Glomerular endothelial cell (primary cell): ENCODE measurements at places on chromosomes 2 and 18.

DNA sequence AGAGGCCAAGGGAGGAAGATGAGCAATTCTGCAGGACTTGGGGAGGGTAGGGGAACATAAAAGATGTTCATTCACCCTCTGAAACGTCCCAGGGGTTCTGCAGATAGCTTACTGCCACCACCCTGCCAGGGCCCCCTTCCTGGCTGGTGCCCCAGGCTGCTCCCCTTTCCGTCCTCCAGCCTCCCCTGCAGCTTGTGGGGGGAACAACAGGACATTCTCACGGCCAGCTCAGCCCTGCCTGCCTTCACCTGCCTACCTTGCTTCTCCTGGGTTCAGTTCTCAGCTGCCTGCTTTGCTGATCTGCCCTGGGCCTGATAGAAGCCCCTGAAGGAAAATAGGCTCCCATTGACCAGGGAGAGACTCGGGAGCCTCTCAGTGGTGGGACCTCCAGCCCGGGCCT lies 251.1 kb downstream of the CELF4 start:
- no peak for DNase-seq

DNA sequence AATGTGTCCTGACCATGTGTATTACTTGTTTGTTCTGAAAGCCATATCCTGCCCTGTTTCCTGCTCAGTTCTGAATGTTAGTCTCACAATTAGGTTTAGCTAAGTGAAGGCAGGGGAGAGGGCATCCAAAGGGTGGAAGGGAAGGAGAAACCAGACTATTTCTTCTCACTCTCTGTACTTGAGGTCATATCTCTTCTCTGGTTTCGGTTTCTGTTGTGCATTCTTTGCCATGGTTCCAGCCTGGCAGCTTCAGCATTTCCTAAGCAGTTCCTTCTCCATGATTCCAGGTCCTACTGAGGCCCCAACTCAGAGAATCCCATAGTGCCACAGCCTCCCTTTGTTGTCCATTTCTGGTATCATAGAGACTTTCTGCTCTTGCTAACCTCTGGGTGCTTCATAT lies 40.3 kb upstream of the HNMT start:
- no peak for DNase-seq

DNA sequence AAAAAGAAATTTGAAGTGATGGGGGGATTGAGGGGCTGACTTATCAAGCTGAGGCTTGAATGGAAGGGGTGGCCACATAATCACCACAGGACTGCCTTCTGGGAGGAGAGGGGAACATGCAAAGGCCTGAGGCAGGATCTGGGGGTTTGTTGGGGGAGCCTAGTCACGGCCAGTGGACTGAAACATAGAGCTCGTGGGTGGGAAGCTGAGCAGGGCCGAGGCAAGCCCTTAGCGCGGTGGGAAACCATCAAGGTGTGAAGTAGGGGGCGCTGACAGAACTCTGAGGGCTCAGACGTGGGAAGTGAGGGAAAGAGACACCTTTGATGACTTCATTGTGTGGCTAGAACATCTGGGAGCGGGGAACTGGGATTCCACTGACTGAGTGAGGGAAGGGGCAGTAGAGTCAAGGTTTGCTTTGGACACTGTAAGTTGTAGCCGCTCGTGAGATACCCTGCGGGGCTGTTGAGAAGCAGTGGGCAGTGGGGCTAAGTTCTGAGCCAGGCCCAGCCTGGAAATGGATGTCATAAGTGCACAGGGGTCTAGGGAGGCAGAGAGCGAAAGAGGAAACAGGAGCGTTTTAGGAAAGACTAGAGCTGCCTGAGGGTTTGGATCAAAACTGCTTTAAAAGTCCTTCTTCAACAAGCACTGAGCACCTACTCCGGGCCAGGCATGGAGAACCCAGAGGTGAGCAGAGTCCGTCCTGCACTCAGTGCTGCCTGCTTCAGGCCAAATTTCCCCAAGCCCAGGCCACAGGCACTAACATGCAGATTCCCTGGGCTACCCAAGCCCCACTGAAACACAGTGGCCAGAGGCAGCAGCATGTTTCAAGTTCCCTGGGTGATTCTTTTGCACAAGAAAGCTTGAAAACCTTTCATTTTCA lies 686 bp upstream of the SNORC start:
- no peak for DNase-seq

- DNase-seq, result no peak
Observed at GRCh38 chr2:234964631-234965461, 13.0 kb downstream of the SH3BP4 start.

DNA sequence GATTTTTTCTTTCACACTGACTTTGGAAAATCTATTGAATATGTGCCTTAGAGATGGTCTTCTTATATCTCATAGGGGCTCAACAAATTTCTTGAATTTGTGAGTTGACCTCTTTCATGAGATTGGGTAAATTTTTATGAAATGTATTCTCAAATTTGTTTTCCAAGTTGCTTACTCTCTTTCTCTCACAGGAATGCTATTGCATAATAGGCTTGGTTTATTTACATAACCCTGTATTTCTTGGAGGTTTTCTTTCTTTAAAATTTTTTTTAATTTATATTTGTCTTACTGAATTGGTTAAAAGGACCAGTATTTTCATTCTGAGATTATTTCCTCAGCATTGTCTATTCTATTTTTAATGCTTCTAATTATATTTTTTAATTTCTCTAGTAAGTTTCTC lies 917.1 kb downstream of the DPP10 start:
- no peak for DNase-seq

DNA sequence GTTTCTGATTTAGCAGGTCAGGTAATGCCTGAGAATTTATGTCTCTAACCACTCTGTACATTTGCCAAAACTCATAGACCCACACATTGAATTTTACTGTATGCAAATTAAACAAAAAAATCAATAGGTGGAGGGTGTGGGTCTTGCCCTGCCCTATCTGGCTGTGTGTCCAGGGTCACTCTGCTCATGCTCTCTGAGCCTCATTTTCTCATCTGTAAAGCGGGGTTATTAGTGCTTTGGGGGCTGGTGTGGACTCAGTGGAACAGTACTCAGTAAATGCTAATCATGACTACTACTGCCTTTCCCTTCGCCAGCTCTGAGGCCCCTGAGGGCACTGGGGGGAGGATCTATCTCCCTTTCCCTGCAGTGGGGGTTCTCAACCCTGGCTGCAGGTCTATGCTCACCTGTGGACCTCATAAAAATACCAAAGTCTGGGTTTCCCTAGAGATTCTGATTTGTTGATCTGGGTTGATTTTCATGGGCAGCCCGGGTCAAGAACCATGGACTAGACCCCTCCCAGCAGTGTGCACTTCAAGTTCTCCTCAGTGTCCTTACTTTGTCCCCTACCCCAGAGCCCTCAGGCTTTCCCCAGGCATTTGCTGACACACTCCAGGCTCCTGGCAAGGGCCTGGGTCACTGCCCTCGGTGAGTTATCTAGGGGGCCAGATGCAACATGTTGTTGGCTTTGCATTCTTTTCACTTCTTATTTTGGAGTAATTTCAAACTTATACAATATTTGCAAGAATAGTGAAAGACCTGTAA lies 27.5 kb downstream of the MTHFD2 start:
- no peak for DNase-seq

GRCh38 chr2:75480971-75481836 lies 79.5 kb downstream of the EVA1A start:
- no peak for DNase-seq

DNA sequence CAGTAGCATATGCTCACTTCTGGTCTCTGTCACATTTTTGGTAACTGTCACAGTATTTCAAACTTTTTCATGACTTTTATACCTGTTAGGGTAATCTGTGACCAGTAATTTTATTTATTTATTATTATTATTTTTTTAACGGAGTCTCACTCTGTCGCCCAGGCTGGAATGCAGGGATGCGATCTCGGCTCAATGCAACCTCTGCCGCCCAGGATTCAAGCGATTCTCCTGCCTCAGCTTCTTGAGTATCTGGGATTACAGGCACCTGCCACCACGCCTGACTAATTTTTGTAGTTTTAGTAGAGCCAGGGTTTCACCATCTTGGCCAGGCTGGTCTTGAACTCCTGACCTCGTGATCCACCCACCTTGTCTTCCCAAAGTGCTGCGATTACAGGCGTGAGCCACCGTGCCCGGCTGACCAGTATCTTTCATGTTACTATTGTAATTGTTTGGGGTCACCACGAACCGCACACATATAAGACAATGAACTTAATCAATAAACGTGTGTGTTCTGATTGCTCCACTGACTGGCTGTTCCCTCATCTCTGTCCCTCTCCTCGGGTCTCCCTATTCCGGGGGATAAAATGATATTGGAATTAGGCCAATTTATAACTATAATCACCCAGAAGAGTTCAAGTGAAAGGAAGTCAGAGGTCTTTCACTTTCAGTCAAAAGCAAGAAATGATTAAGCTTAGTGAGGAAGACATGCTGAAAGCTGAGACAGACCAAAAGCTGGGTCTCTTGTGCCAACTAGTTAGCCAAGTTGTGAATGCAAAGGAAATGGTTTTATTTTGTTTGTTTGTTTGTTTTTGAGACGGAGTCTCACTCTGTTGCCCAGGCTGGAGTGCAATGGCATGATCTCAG lies 22.9 kb downstream of the TGIF1 start:
- DNase-seq, result no peak

GRCh38 chr2:35421485-35421884 lies 934.1 kb upstream of the CRIM1 start:
- DNase-seq, result no peak

DNA sequence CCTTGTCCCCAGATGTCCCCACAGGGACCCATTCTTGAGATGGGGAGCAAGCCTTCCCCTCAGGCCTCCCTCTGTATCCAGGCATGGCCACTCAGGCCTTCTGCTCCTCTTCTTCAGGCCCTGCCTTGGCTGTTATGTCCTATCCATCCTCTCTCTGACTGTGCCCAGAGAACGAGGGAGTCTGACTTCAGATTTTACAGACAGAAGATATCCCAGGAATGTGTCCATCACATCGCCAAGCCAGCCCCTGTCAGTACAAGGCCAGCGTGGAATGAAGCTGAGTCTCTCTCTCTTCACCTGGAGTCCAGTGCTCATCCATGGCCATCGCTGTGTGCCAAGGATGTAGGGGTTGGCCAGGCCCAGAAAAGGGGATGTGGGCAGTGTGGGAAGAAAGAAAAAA lies 57.6 kb downstream of the SDC1 start:
- DNase-seq, result no peak

- no peak for DNase-seq
Observed at GRCh38 chr2:65465857-65466256, 33.5 kb upstream of the SPRED2 start.
